Epithelial cell of esophagus (primary cell): ENCODE measurements at places on chromosomes 5 and 9.

GRCh38 chr5:175596761-175597189 lies 61.1 kb upstream of the HRH2 start:
- DNase-seq: no peak

- no peak for DNase-seq
Measured at GRCh38 chr9:38094165-38094564, 25.1 kb upstream of the SHB start.

DNA sequence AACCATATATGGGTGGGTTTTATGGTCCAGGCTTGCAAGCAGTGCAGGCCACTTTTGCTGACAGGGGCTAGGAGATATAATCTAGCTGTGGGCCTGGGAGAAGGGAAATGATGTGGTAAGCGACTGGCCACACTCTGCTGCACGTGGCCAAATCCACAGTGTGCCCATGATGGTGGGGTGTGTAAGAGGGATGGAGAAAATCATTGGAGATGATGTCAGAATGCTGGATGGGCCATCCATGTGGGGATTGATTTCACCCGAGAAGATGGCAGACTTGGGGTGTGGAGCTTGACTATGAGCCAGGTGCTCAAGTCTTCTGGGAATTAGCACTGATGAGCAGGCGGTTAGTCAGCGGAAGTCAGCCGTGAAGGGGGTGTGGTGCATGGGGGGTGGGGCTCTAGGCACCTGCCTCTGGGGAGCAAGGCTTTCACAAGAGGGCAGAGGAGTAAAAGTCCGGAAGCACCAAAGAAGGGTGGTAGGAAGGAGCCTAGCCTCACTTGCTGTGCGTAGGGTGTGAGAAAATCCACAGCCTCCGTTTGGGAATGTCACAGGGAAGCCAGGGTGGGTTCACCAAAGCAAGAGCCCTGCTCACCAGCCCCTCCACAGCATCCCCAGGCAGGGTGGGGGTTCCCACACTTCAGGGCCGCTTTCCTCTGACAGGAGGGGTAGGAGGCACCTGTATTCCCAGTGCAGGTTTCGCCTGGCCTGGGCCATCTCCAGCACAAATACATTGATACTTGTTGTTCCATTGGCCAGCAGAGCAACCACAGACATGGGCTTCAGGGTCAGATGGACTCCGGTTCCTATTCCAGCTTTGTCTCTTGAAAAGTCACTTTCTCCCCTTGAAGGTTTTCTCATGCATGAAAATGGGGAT lies 44.5 kb upstream of the ANGPTL2 start:
- peak; percentile 98 for DNase-seq

GRCh38 chr9:6757132-6757455 lies 679 bp upstream of the KDM4C start:
- peak; percentile 88 for DNase-seq

- no peak for DNase-seq
Measured at GRCh38 chr5:163189023-163189553, 248.3 kb upstream of the CCNG1 start.

DNA sequence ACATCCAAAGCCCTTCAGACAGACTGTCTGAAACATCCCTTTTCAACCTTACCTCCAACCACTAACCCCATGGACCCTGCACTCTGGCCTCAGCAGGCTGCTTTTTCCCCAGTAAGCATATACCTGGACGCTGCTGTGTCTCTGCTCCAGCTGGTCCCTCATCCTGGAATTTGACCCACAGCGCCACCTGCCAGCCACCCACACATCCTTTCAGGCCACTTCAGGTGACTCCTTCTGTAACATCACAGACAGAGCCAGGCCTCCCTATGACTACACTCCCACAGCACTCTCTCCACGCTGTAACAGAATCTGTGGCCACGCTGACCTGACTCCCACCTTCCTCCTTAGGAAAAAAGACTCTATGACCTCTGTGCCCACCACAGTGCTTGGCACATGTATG lies 3.4 kb downstream of the MGAT1 start:
- DNase-seq: peak; percentile 49

DNA sequence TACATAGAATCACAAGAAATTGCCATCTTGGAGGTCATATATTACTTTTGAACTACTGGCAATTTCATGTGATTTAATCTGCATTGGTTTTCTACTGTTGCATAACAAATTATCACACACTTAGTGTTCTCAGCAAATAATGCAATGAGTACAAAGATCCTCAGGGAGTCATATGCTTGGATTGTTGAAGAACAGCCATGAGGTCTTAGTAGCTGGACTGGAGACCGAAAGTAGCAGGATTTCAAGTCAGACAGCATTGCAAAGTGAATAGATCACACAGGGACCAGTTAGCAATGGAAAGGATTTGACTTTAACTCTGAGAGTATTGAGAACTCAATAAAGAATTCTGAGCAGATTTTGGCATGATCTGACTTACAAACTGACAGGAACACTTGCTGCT lies 32.2 kb upstream of the FRMD3 start:
- peak; percentile 84 for DNase-seq

DNA sequence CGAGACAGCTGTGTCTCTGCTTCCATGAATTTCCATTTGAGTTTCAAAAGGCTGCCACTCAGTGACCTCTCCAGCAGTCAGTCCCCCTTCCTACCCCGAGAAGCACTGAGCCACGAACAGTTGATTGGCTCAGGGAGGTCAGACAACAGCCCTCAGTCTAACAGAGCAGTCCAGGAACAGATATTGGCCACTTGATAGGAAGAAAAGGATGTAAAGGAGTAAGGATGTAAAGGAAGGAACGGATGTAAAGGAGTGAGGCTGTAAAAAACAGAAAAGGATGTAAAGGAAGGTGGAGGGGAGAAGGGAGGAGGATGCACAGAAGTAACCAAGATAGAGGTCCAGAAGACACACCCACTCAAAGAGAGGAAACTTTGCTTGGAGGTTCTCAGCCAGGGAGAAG lies 3.2 kb upstream of the NR4A3 start:
- DNase-seq: no peak

DNA sequence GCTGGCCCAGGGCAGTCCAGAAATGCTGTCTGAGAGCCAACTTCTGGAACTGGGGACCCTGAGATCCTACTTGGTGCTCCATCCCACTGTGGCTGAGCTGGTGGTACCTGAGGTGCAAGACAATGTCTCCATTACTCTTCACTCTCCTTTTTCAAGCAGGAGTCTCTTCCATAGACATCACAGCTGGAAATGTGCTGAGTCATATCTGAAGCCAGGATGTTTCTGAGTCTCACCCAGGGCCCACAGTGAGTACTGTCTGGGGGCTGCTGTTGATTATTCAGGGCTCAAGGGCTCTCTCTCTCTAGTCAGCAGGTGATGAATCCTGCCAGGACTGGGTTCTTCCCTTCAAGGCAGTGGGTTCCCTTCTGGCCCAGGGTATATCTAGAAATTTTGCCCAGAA lies 145.2 kb upstream of the TAS2R1 start:
- peak; percentile 8 for DNase-seq
